Cortex of kidney (tissue), 1 donor: ENCODE measurements at places on chromosomes 5 and 9.

- DNase-seq: no peak
These were observed 1672.9 kb upstream of the WWC1 start for GRCh38 chr5:166618526-166618925.

DNA sequence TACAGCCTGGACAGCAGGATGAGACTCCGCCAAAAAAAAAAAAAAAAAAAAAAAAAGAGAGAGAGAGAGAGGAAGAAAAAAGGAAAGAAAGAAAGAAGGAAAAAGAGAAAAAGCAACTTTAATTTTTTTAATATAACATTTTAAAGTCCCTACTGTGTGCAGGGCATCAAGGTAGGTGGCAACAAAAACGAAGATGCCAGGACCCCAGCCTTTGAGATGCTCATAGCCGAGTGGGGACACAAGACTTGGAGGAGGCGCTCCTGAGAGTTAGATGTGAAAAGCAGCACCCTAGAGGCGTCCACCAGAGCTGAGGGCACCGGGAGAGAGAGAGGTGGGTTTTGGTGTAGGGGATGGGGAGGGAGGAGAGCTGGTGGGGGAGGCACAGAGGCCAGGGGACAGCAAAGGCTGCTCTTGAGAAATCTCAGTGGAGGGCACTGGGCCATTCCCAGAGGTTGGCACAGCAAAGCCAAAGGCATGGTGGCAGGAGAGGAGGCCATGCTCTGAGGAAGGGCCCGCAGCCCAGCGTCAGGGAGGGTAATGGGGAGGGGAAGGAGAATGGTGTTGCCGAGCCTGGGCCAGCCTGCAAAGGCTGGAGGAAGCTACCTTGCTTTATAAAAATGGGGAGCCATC is 135.6 kb downstream of the C9orf50 start:
- no peak for DNase-seq

DNA sequence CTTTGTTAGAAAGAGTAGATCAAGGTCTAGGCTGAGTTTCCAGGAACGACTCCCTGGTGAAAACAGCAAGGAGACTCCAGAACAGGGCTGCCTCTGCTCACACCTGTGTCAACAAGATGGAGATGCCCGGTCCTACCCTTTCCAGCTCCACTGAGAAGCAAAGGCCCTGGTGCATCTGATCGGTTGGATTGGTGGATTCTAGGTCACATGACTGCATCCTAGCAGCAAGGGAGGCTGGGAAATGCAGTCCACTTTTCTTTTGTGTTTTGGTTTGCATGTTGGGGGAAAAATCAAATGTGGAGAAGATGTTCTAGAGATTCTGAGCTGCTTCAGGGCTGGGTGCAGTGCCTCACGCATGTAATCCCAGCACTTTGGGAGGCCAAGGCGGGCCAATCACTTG is 82.0 kb upstream of the TRIO start:
- DNase-seq: no peak

DNA sequence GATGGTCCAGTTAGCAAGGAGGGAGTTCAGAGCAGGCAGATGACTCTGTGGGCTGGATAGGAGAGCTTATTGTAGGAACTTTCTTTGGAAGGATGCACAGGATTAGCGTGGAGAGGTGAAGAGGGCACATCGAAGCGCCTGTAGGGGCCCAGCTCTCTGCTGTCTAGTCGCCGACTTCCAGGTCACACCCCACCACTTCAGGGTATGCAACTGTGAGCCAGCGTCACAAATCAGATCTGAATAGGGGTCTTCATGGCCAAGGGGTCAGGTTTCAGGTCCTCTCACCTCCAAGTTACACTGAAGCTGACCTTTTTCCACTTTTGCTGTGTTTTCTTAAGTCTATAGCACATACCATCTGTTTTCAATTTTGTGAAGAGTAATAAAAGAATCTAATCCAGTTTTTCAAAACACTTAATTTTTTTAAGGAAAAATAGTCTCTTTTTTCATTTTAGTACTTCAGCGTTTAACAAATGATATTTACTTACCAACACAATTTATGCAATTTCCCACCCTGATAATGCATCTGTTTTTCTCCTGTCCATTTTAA is 364.2 kb upstream of the CLINT1 start:
- DNase-seq: no peak

GRCh38 chr5:15447209-15447608 is 52.8 kb upstream of the FBXL7 start:
- no peak for DNase-seq

DNA sequence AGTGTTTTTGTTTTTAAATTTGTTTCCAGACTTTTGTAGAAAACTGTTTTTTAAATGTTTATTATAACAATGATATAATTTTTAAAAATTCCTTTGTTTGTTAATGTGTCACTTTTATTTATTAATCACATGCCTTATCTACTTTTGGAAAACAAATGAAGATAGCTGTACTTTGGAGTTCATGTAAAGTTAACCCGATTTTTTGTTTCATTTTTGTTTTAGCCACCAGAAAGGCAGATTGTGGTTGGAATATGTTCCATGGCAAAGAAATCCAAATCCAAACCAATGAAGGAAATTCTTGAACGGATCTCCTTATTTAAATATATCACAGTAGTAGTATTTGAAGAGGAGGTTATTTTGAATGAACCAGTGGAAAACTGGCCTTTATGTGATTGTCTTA is 13.1 kb downstream of the PPIP5K2 start:
- DNase-seq: no peak

GRCh38 chr9:38727497-38728001 is 7.6 kb upstream of the FAM240B start:
- no peak for DNase-seq
